ENCODE measurements at places on chromosomes 4 and X.

DNA sequence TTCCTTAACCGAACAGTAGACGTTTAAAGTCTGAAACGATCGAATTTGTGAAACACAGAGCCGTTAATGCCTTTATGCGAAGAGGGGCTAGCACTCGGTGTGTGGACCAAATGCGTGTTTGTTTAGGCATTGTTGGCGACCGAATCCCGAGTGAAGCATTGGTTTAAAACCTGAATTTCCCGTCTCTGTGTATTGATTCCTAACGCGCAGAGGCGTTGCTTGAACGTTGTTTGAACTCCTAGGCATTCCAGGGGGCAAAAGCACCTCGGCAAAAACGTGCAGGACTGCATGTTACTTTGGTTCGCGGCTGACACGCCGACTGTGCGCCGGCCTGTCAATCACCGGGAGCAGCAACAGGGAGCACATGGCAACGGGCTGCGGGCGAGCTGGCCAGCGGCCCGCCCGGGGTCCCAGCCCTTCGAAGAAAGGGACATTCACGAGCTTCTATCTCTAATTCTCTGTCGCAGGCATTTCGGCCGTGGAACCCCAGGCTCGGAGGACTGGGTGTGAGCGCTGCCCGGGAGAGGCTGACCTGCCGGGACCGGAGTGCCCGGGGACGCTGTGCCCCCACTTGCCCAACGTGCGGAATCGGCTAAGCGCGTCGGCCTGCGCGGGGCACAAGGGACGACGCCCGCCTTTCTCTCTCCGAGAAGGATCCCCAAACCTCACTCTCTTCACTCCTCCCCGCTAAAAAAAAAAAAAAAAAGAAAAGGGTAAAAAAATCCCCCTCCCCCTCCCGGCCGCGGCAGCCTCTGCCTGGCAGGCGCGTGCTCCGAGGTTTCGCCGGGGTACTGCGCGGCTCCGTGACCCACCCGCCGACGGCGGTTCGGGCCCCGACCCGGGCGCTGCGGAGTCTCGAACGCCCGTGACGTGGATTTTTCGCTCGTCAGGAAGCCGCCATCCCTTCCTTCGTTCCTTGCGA, 810 bp downstream of the SPRY1 start:
- peak; percentile 12 for ATAC-seq

- ATAC-seq: peak; percentile 20
Measured at GRCh38 chrX:16786791-16787735, 797 bp downstream of the TXLNG start.

GRCh38 chr4:7539659-7540058, 104.9 kb upstream of the PSAPL1 start:
- peak; percentile 21 for ATAC-seq

DNA sequence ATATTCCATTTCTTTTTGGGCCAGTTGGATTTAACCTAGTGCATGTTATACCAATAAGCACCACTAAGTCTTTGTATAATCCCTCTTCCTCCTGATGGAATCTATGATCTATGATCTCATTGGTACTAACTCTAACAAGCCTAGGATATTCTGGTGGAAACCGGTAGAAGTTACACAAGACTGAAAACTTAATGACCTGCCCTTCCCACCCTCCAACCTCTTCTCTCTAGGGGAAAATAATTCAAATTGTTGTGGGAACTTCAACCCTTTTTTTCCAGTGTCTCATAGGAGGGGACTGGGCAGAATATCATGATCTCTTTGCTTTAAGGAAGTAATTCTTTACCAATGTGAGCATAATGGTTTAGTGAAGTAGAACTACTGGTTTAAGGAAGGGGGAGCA, 289.5 kb upstream of the BOD1L1 start:
- no peak for ATAC-seq

DNA sequence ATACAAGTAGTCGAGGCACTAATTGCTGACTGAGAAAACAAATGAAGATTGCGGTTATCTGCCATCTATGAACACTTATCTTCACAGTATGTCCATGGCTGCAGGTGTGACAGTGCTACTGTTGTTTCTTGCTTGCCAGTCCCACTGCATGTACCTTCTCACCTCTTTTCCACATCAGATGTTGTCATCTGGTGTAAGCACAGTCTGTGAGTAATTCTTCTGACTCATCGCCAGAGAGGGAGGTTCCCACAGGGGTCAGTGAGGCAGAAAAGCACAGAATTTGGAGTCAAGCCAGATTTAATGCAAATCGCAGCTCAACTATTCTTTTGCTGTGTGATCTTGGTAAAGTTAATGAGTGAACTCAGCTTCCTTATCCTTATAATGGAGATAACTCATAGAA, 144.4 kb downstream of the GLRA2 start:
- no peak for ATAC-seq

- no peak for ATAC-seq
Measured at GRCh38 chrX:331151-331824, 12.7 kb upstream of the GTPBP6 start.

- no peak for ATAC-seq
Measured at GRCh38 chr4:174526731-174527130, 4.4 kb upstream of the HPGD start.

- ATAC-seq: no peak
Measured at GRCh38 chr4:183515411-183515810, 10.6 kb downstream of the ING2 start.

DNA sequence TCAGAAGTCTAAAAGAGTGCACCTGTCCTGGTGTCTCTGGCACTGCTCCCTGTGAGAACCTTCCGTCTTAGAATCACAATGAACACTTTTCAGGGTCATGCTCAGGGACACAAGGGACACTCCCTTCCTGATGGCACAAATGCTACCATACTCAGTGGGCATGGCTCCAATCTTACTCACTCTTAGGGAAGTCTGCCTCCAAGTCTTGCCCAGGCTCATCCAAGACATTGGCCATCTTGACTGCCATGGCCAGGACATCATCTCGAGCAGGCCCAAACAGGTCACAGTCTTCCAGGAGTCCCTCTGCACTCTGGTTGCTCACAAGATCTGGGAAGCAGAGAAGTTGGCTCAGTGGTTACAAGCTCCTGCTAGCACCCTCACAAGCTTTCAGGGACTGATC, 8.8 kb downstream of the ZMYM3 start:
- ATAC-seq: no peak

GRCh38 chrX:15848576-15848975, 6.0 kb downstream of the AP1S2 start:
- no peak for ATAC-seq

Data from gastroesophageal sphincter (tissue), 4 donors.